CD4-positive, alpha-beta T cell treated with Interleukin-6 at 100 ng/mL for 8 hours (primary cell): ENCODE measurements at places on chromosomes 1 and 21.

- no peak for DNase-seq
These were observed 15.9 kb downstream of the BMP8A start for GRCh38 chr1:39507230-39507928.

DNA sequence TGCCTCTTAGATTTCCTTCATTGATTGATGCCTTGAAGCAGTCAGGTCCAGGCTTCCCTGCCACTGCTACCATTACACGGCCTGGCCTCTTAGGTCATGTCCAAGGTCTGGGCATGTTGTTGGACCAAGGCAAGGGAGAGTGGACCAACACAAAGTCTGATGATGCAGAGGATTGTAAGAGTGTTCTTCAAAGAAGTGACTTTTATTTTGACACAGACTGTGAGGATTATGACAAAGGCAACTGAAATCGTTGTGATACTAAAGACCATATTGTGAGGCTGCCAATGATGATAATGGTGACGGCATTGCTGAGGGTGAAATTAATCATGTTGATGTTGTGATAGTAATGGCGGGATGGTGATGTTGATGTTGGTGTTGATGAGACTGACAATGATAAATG is 149.5 kb downstream of the GRIK3 start:
- DNase-seq = no peak

DNA sequence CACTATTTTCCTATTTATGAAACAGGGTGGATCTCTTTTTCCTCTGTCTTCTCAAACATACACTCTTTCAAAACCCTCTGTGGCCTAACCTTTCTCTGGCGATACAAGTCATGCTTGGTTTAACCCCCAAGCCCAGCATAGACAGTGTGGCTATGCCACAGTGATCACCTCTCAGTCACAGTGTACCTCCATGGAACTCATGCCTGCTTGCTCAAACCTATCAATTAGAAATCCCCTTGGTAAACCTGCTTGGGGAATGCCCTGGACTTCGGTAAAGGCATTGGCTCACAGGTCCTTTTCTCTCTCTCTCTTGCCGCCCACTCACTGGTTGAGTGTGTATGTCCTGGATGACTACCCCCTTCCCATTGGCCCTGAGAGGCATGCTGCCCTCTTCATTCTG is 147.5 kb downstream of the CYYR1 start:
- DNase-seq = no peak

DNA sequence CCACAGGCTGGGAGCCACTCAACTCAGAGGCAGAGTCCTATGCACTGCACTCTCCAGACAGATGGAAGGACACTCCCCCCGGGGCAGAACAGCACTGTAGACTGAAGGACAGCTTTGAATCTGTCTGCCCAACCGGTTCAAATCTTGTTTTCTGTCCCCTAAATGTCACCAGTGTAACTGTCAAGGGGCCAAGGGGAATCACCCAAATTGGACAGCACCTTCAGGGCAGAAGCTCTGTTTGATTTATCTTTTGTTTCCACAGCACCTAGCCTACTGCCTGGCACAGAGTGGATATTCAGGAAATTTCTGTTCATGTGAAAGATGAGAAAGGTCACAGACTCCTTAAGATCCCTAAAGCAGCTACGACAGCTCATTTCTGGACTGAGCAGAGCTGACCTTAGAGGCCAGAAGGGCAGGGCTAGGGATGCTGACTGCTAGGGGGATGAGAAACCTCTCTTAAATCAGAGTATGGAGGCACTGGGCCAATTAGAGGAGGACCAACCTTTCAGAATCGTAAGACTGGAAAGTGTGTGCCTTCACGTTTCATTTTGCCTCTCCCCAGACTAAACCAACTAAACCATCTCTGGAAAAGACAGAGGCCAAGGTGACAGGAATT is 41.0 kb downstream of the ITPKB start:
- DNase-seq = no peak

DNA sequence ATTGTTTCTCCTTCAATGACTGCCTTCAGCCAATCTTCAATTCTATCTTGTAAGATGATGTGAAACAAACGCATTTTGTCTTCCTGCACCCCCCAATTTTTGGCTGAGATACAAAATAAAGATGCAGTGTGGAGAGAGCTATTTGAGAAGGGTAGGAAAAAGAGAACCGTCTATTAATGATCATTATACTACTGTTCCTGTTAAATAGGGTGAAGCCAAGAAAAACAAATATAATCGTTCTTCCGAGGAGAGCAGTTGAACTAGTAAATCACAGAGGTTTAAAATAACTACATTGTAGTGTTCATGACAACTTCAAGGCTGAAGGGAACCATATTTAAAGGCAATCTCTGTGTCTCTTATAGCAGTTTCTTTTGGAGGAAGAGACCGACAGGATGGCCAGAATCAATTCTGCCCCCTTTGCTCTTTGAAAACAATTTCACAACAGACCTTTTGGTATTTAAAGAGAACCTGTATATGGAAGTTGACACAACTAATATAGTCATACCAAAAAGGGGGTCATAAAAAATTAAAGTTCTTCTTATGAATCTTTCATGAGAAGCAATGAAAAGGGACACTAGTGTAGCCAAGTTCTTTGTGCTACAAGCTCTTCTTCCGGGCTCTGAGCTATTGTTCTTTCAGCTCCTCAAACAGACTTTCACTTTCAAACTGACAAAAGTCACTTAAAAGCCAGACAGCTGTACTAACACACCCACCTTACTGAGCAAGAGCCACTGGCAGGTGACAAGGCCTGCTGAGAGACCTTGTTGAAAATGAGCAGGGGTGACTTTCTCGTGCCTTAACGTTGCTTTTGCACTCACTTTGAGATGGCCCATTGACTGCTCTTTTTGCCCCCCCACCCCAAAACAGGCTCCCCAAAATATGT is 30.9 kb downstream of the PROX1 start:
- DNase-seq = no peak

DNA sequence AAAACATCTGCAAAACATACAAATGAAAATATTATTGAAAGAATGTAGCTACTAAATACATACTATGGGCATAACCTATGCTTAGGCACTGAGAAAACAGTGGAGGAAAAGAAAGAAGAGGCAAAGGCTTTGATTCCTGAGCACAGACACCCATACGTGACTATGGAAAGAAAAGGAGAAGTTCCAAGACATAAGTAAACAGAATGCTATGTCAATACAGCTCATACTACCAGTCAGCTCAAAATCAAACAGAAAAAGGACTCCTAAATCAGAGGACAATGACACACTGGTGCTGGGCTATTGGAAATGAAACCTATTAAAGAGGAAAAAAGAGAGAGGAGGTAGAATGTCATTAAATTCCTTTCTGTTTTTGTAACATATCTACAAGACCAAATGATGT is 225.4 kb downstream of the SMYD3 start:
- no peak for DNase-seq

GRCh38 chr1:51600529-51600928 is 16.4 kb upstream of the OSBPL9 start:
- no peak for DNase-seq

- no peak for DNase-seq
These were observed 191.8 kb upstream of the TMEM51 start for GRCh38 chr1:14961661-14962267.

DNA sequence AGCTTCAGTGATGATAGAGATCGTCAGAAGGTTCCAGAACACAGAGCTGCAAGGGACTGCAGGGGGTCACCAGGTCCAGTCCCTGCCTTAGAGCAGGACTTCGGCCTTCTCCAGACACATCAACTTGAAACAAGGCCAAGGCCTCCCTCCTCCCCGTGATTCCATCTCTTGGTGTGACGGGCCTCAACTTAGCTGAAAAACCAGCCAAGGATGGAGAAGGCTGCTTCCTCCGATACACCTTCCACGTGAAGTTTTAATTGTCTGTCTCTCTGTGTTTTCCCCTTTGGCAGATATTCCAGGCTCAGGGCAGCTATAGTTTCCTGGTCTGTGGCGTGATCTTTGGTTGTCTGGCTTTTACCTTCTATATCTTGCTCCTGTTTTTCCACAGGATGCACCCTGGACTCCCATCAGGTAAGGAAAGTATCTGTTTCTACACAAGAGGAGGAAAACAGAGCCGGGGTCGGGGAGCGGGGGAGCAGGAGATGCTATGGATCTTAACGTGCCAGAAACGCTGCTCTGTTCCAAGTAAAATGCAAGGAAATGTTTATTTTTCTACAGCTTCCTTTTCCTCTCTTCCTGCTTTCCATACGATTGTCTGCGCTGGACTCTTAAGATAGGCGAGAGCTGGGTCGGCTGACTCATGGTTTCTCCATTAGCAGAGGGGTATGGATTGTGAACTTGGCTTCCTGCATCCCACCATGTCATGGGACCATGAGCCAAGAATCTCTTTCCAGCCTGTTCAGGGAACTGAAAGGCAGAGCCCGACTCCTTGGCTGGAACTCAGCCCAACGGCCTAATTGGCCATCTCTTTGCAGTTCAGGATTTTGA is 32.8 kb downstream of the ELK4 start:
- no peak for DNase-seq

GRCh38 chr1:12580054-12580887 is 37.7 kb downstream of the DHRS3 start:
- DNase-seq = no peak

DNA sequence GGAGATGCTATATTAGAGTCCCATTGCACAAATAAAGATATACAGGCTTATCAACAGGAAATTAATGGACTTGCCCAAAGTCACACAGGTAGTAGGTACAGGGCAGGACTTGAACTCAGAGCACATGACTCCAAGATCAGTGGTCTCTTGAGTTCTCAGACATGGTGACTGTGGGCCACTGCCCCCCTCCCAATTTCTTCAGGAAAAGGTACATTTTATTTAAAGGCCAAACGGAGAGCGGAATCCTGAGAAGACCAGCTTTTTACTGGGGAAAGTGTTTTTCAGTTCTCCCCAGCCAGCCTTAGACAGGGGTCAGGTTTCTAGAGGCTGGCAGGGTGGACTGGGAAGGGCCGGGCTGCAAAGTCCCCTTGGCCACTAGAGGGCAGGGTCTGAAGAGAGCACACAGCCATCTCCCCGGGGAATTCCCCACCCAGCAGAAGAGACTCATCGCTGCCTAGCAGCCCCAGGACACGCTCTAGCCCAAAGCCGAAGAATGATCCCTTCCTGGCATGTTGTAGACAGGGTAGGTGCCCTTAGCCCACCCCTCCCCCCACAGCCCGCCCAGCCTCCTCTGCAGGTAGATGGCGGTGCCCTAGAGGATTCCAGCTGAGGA is 29.7 kb downstream of the ACP6 start:
- DNase-seq = peak; percentile 80

DNA sequence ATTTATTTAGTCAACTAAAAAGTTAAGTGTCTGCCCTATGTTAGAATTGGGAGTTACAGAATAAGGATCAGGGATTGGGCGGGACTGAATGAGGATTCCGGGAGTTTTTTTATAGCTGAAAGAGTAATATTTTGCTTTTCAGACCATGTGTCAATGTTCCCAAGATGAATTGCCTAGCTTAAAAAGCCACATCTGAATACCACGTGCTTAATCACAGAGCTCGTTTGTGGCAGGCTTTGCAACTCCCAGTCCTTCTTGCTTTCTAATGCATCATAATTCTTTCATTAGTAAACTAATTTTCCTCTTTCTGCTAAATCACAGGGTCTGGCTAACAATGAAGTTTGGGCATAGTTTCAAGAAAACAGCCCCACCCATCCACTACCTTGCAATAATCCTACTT is 4.2 kb upstream of the BCL10 start:
- no peak for DNase-seq

- DNase-seq = no peak
These were observed 4.8 kb downstream of the PDZK1IP1 start for GRCh38 chr1:47184822-47185677.

GRCh38 chr1:162333991-162334390 is 42.7 kb downstream of the SPATA46 start:
- DNase-seq = no peak

DNA sequence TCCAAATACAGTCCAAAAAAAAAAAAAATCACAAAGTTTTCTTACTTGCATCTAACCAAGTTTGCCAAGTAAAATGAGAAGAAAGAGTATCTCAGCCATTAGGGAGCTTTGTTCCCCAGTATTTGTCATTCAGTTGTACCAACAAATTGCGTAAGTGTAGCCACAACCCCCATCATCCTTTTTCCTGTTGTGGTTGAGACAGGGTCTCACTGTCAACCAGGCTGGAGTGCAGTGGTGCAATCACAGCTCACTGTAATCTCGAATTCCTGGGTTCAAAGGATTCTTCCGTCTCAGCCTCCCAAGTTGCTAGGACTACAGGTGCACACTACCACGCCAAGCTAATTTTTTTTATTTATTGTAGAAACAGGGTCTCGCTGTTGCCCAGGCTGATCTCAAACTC is 9.5 kb downstream of the STX6 start:
- DNase-seq = no peak

DNA sequence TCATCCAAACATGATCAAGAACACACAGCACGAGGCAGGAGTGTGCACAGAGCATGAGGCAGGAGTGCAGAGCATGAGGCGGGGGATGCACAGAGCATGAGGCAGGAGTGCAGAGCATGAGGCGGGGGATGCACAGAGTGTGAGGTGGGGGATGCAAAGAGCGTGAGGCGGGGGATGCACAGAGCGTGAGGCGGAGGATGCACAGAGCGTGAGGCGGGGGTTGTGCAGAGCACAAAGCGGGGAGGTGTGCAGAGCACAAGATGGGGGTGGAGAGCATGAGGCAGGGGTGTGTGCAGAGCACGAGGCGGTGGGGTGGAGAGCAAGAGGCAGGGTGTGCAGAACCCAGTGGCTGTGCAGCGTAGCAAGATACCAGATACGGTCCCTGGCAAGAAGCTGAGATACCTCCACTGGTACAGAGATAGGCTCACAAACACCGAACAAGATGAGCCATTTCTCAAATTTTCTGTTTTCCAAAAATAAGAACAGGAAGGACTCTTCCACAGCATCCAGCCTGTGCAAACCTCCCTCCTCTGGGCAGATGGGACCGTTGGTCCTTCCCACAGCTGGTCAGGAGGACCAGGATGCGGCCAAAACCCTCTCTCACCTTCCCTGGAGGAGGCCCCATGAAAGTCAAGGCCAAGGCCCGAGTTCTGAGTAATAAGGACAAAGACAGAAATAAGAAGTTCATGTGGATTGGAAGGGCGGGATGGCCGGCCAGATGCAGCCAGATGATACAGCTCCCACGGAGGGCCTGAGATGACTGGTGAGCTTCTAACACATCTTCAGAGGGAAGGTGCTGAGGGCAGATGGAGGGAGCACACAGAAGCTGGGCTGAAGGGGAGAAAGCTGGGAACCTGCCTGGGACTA is 12.0 kb downstream of the SPATC1L start:
- no peak for DNase-seq

- no peak for DNase-seq
These were observed 40.3 kb downstream of the TP73 start for GRCh38 chr1:3692598-3692997.

DNA sequence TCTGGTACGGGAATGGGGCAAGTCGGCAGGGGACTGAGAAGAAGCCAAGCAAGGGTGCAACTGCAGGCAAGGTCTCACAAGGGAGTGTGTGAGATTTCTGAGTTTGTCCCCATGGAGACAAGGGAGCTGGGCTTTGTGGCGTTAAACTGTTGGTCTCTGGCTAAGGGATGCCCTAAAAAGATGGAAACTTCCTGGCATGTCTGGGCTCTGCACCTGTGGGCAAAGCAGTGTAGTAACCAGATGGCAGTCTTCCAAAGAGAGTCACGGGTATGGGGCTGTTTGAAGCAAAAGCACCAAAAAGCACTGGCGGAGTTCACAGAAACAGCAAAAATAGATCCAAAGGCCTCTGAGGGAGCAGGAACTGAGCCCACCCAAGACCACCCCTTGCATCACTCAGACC is 104.8 kb upstream of the SLC44A3 start:
- no peak for DNase-seq

- DNase-seq = no peak
These were observed 316.0 kb upstream of the ADGRL4 start for GRCh38 chr1:79322511-79323027.
